Stimulated activated CD4-positive, alpha-beta T cell treated with anti-CD3 and anti-CD28 coated beads, Interleukin-15, amount 100 ng/mL, for 24 hours (primary cell): ENCODE measurements at places on chromosomes 13 and 19.

GRCh38 chr19:30784850-30785457 lies 412.8 kb downstream of the ZNF536 start:
- peak; percentile 69 for DNase-seq

DNA sequence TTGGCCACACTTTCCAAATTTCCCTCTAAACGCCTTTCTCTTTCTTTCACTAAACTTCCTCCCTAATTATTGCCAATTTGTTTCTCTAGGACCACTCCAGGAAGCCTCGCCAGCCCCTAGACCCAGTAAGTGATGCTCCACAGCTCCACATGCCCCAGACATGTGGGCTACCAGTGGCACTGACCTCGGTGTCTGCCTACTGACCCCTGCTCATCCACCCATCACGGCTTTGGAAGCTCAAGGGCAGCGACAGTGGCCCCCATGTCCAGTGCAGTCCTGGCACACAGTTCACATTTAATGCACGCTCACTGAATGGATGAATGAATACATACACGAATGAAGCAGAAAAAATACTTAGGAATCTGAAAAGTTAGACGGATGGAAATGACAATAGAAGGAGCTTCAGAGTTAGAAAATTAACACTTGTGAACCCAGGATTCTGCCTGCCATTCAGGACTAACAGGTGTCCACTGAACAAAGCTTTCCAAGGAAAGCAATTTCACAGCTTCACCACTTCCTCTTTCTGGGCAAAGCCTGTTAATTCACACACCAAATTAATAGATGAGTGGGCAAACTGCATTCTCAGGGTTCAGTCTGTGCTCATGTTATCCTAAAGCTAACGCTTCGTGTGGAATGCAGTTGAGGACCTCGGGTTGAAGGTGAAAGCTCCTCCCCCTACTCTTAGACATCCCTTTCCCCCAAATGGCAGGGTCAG lies 50.9 kb downstream of the CCDC70 start:
- DNase-seq = no peak

- DNase-seq = no peak
Observed at GRCh38 chr13:103007427-103007762, 58.8 kb downstream of the SLC10A2 start.

GRCh38 chr19:46494146-46494940 lies 1.3 kb downstream of the PNMA8B start:
- no peak for DNase-seq

DNA sequence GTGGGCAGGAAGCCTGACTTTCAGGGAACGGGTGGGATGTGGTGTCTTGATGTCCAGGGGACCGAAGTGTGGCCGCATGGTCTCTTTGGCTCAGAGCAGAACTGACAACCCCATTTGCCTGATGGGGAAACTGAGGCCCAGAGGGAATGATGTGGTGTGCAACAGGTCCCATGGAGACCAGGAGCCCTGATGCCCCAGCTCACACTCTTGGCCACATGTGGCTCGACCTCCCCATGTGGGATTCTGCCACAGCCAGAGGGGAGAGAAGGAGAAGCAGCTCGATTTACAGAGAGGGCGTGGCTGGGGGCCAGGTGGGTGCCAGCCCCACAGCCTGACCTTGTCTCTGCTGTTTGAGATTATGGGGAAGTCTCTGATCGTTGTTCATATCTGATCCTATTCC lies 128.1 kb downstream of the TEX29 start:
- DNase-seq = no peak

DNA sequence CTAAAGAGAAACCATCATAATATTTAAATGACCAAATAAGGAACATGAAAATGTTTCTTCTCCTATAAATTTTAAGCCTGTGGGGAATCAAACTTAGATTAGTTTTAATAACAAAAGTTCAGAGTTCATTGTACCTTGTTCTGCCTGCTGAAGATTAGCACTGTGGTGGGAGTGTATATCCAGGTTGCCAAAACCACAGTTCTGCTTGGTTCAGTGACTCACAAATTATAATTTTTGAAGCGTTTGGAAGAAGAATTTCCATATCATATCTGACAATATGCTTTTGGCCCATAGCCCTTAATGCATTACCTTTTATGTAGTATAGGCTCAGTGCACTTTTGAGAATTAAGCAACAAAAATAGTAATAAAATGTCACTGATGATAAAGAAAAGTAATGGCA lies 545.2 kb downstream of the GPC6 start:
- DNase-seq = no peak

GRCh38 chr13:49373716-49374115 lies 70.1 kb downstream of the CAB39L start:
- no peak for DNase-seq

- DNase-seq = no peak
Observed at GRCh38 chr13:105070452-105070851, 1465.0 kb downstream of the EFNB2 start.

- peak; percentile 42 for DNase-seq
Observed at GRCh38 chr19:50478901-50479715, 2.5 kb upstream of the GARIN5A start.

DNA sequence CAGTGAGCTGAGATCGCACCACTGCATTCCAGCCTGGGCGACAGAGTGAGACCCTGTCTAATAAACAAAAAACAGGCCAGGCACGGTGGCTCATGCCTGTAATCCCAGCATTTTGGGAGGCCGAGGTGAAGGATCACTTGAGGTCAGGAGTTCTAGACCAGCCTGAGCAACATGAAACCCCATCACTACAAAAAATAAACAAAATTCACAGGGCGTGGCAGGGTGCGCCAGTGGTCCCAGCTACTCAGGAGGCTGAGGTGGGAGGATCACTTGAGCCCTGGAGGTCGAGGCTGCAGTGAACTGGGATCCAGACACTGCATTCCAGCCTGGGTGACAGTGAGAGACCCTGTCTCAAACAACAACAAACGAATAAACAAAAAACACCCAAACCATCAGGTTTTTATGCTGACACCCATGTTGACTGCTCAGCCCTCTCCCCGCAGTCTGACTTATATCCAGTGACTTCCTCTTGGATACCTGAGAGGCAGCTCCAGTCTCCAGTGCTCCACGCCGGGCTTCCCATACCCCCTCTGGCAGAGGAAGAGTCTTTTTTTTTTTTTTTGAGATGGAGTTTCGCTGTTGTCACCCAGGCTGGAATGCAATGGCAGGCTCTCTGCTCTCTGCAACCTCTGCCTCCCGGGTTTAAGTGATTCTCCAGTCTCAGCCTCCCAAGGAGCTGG lies 17.7 kb downstream of the WTIP start:
- no peak for DNase-seq

DNA sequence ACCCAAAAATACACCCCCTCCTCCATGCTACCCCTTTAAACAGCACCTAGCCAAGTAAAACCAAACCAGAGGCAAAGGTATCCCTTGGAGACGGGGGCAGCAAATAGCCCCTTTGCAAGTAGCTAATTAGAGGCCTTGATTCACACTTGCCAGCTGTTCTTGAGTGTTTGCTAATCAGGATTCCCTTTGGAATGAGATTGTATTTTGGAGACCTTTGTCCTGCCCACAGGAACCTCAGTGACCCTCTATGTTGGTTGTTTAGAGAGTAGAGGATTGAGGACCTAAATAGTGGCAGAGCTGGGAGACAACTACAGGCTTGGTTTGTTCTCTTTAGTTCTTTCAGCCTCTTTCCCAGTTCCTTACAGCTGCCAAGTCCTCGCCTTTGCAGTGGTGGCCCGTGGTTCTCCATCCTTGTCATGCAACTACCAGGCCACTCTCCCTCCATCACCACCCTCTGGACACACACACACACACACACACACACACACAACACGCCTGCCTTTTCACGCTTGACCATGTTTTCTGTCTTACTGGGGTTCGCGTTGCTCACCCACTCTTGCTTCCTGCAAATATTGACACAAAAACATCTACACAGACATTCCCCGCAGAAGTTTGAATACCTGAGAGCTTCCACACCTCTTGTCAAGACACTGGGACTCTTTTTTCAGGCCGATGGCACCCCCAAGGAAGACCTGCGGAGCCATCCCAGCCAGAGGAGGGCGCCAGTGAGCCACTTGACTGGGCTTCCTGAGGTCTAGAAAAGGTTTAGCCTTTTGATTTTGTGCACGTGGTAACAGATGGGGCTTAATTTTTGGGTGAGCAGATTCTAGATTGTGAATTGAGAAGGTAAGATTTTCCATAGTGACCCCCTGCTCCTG lies 80.0 kb upstream of the GPR183 start:
- DNase-seq = peak; percentile 93

- DNase-seq = no peak
Observed at GRCh38 chr19:49594157-49594992, 3.4 kb downstream of the PRR12 start.

DNA sequence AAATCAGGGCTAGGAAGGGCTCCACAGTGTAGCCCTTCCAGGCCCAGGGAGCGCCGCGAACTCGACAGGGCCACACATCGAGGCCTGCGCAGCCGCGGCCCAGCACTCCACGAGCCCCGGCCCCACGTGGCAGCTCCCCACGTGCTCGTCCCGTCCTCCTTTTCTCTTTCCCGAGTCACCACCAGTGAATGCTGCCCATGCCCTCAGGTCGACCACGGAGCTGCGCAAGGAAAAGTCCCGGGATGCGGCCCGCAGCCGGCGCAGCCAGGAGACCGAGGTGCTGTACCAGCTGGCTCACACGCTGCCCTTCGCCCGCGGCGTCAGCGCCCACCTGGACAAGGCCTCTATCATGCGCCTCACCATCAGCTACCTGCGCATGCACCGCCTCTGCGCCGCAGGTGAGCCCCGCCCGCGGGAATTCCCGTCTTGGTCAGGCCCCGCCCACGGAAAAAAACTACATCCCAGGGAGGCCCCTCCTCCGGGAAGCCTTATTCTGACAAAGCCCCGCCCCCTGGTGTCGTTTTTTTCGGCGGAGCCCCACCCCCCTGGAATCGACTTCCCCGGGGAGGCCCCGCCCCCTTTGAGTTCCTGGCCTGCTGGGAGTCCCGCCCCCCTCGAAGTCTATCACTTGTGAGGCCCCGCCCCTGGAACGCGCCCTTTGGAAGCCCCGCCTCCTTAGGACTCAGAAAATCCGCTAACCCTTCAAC lies 7.0 kb downstream of the HIF3A start:
- DNase-seq = peak; percentile 25

DNA sequence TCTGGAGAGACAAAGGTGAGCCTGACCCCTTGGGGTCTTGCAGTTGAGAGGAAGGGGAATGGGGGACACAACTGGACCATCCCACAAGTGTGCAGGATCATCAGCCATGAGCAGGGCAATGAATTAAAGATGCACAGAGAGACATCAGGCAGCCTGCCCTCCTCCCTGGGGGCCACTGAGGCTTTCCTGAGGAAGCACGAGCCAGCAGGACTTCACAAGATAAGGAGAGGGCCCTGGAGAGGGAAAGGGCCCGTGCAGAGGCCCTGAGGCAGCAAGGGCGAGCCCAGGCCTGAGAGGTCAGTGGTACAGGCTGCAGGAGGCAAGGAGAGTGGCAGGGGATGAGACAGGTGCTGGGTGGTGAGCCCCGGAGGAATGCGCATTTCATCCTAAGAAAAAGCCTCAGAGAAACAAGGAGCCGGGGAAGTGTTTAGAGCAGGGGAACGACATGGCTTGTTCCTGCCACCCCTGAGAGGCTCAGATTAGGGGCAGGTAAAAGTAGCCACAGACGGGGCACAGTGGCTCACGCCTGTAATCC lies 9.0 kb upstream of the PRKD2 start:
- no peak for DNase-seq

GRCh38 chr13:40611004-40611403 lies 55.4 kb downstream of the FOXO1 start:
- no peak for DNase-seq

- no peak for DNase-seq
Observed at GRCh38 chr19:49333418-49333805, 1.8 kb upstream of the CD37 start.

DNA sequence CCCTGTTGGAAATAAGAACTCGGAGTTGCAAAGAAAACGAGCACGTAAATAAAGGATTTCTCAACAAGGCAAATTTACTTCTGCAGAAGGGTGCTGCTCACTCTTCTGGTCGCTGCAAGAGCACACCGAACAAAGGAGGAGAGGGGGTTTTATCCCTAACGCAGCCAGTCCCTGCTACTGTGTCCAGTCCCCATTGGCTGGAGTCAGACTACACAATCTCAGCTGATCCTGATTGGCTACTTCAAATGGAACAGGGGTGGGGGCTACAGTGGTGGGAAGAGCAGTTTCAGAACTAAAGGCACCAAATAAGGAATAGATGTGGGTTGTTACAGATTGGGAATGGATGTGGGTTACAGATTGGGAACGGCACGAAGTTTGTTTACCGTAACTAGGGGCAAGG lies 63.9 kb upstream of the MCF2L start:
- no peak for DNase-seq

DNA sequence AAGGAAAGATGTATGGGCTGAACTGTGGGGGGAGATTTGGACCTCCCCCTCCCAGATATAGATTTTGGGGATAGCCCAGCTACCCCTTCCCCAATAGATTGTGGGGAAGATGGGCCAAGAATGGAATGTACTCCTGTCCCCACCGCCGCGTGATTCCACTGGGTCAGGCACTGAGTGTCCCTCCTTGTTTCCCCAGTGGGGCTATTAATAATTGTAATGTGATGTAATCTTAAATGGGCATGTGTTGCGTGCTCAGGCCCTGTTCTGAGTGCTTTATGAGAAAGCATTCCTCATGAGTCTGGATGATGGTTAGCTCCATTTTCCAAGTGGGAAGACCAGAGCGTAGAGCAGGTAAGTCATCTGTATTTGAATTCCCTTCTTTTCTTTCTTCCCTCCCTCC lies 1.4 kb downstream of the PSMD8 start:
- no peak for DNase-seq

GRCh38 chr19:3186160-3186688 lies 494 bp downstream of the NCLN start:
- DNase-seq = no peak

DNA sequence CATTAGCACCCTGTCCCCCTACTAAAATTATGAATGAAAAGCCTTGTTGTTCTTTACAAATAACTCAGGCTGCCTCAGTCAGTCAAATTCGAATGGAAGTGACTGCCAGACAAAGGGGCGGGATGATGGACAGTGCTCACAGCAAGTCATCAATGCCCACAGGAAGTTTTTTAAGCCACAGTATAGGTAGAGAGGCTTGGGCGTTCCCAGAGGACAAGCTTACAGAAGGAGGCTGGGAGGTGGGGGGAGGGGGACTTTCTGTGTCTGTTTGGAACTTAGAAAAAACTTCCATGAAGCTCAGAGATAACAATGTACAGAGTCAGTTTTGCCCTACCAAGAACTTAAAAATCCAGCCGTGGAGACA lies 18.5 kb upstream of the SPRY2 start:
- DNase-seq = no peak

- no peak for DNase-seq
Observed at GRCh38 chr19:40528533-40529092, 48.1 kb upstream of the SHKBP1 start.
